ENCODE measurements at places on chromosomes 6 and 20. TPM values are rescaled to one million over a fixed set of nuclear protein-coding genes. Genes with fewer than 3 reads are reported as not detected.
A peak's percentile ranks its signal among the peaks of the same experiment; 100 is the strongest.

The DEFB124 gene
- total RNA-seq, result not detected

The THBS2 gene
- 19.9 TPM for total RNA-seq

The PDE7B gene
- 1.3 TPM for total RNA-seq

The OR2B6 gene
- total RNA-seq, result not detected

DNA sequence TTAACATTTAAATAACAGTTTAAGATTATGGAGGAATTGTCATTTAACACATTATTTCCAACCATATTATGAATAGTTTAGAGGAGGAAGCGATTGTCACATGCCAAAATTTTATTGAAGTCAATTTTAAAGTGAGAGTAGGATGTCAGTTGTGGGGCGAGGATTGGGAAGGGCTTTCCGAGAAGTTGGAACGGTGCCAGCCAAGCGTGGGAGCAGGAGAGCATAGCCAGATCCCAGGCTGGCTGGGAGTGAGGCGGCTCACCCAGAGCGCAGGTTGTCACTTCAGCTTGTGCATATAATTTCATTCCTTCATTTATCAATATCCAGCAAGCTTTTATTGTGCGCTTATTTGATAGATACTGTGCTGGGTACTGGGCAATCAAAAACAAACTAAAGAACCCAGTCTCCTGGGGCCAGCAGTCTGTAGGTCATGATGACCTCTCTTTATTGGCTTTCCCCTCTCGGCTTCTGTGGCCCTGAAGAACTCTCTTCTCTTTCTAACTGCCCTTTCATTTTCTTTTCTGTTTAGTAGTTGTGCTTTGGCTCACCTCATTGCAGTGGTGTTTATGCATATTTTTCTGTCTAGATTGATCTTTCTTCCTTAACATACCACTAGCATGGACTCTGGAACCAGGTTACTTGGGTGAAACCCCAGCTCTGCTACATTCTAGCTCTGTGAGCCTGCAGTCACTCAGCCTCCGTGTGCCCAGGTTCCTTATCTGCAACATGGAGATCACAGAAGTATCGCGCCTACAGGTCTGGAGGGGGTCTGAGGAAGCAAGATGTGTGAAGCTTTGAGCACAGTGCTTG is 6.4 kb downstream of the CEP43 start:
- no peak for DNase-seq

DNA sequence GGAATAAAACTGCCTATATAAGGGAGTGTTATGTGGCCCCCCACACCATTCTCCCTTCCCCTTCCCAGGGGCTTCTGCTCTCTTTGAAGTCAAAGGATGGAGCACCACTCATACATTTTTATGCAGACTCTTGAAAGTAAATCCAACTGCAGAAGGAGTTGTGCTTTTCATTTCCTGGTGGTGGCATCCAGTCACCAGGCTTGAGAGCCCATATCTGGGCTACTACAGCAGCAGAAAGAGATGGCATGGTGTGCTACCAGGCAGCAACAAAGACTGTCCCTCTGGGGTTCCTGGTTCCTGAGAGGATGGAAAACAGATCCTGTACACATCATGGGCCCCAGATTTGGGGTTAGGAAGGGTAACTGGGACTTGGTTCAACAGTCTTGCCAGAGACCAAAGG is 226.4 kb downstream of the CLIC5 start:
- DNase-seq, result no peak

DNA sequence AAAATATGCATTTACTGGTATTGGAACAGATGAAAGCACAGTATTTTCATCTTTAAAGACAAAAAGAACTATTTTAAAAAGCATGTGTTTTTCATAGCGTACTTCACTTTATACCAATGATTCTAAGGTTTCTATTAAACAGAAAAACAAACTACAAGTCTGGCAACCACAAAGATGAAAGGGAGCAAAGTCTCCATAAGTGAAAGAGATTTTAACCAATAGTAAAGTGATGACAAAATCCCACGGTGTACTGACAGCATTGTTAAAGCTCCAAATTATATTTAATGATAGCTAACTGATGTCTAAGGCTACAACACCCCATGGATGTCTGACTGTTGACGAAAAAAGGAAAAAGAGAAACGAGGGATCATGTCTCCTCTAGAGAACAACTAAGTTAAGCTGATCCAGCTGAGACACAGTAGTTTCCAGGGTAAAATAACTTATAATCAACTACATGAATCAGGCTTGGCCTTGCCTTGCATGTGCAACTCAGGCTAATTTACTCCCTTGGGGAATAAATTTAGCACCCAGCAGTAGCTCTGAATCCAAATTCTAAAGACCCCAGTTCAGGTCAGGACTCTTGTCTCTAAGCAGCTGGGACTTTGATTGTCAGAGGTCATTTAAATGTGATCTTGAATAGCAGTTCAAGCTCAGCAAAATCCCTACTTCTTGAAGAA is 56.0 kb upstream of the TAB2 start:
- no peak for DNase-seq

- DNase-seq, result no peak
These were observed 297.8 kb upstream of the ECI2 start for GRCh38 chr6:4433199-4433598.

GRCh38 chr20:56987986-56988385 is 278.5 kb downstream of the BMP7 start:
- DNase-seq, result peak; percentile 39

GRCh38 chr6:152378169-152378568 is 259.0 kb downstream of the SYNE1 start:
- peak; percentile 27 for DNase-seq

DNA sequence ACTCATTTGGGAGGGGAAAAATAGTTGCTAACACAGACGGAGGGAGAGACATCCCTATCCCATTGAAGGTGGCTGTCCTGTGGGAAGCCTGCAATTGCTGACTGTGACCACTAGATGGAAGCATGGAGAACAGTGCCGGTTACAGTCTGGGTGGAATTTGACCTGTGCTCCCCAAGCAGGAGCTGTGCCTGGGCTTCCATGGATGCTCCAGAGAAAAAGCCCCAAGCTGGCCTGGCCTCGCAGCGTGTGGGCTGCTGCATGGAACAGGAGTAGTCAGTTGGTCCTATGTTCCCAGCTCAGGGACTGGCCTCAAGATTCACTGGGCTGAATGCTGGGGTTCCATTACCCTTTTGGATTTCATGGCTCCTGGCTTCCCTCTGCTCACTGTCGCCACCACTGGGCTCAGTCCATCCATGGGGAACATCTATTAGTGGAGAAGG is 116.3 kb upstream of the CHD6 start:
- DNase-seq, result peak; percentile 45

DNA sequence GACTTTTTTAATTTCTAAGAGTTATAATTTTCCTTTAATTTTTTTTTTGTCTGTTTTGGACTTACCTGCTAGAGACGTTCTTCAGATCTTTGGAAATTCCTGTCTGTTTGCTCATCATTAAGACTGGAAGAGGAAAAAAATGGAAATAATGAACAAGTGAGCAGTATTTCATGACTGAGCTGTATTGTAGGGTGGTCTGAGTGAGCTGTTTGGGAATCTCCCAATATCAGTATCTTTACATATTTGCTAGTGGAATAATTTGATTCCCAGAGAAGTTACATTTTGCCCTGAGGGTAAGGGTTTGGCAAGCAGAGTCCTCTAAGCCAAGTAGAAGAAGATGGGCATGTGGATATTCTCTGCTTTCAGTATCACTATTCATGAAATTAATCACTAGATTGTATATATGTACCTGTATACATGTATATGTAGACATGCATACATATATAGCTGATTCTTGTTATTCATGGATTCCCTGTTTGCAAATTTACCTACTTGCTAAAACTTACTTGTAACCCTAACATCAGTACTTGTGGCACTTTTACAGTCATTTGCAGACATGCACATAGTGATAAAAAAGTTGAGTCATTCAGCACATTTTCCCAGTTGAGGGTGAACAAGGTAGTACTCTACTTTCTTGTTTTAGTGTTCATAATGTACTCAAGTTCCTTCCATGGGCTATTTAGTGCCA is 13.5 kb downstream of the ZC2HC1B start:
- no peak for DNase-seq

DNA sequence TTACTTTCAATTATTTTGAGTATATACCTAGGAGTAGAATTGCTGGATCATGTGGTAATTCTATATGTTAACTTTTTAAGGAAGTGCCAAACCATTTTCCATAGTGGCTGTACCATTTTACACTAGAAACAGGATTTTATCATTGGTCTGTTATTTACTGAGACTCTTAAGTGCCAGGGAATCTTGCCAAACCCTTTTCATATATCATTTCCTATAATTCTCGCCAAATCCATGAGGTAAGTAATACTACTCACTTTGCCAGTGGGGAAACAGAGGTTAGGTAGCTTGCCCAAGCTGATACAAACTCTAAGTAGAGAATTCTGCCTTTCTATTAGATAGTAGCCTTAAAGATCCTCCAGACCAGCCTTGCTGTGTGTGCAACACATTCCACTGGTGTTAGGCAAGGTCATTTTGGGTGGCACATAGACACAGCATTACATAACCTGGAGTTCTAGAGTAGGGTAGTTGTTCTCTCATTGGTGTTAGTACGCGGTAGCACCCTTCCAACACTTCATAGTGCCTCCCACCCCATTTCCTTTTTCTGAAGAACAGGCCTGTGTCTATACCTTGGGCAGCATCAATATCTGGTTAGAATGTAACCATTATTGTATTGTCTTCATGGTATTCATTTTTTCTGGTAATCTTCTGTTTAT is 65.5 kb downstream of the ARID1B start:
- no peak for DNase-seq

DNA sequence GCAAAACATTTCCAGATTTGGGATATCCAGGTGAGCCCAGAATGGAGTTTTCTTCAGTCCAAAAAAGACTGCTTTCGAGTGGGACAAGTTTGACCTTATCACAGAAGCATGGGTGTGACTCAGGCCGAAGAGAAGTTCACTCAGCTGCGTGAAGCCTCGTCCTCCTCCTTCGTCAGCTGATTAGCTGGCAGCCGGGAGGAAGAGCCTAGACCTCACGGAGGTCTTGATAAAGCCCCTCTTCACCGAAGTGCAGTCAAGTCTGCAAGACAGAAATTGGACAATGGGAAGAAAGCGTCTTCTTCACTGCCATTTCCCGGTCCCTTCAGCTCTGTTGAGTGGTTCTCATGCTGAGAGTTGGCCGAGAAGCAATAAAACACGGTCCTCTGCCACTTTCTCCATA is 363.9 kb downstream of the TAF4 start:
- no peak for DNase-seq

- DNase-seq, result no peak
These were observed 103.8 kb upstream of the GLP1R start for GRCh38 chr6:38944655-38945279.

GRCh38 chr6:73264446-73264845 is 1.4 kb upstream of the KHDC1 start:
- no peak for DNase-seq

DNA sequence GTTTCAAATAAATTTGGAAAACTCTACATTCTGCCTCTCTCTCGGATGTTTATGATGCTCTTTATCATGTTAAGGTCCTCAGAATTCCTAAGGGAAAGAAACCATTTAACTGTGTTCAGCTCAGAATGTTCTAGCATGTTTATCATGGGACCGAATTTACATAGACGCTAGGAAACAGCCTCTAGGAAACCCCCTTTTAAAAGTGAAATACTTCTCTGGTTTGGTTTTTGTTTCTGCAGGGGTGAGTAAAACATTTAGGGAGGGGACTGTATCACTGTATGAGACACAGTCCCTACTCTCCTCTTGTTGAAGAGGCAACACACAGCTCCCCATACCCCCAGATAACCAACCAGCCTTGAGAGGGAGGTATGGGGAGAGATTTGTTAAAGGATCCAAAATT is 267.6 kb upstream of the SUPT3H start:
- DNase-seq, result no peak

- DNase-seq, result no peak
These were observed 7.7 kb downstream of the TTBK1 start for GRCh38 chr6:43250992-43251373.

DNA sequence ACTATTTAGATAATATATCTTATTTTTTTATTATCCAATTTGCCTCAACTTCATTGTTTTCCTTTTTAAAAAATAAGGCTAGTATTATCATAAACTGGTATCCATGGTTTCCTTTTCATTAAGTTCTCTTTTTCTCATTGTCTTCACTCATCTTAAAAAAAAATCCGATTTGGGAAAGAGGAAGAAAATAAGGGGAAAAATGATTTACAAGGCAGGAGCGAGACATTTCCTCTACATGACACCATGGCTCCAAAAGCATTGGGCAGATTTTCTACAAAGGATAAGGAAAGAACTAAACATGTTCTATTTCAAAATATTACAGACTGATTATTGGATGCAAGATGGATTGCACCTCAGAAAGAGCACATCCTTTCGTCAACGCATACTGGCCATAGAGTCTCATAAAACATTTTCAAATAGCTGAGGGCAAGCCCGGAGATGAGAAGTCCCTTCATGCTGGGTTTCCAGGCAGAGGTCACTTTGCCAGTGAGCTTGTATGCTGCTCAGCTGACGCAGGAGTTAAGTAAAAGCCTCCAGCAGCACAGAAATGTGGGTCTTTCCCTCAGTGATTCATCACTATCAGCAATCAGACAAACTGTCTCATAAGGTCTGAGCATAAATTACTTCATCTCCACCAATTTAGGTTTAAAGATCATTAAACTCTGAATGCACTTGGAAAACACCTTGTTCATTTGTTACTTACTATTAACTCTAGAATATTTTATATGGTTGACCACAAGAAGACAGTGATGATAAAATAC is 129.0 kb upstream of the TNFAIP3 start:
- peak; percentile 73 for DNase-seq

DNA sequence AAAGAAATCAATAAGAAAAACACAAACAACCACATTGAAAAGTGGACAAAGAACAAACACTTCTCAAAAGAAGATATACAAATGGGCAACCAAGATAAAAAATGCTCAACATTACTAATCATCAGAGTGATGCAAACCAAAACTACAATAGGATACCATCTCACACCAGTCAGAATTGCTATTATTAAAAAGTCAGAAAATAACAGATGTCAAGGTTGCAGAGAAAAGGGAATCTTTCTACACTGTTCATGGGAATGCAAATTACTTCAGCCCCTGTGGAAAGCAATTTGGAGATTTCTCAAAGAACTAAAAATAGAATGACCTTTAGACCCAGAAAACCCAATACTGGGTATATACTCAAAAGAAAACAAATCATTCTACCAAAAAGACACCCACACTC is 29.8 kb downstream of the KIF6 start:
- DNase-seq, result no peak

DNA sequence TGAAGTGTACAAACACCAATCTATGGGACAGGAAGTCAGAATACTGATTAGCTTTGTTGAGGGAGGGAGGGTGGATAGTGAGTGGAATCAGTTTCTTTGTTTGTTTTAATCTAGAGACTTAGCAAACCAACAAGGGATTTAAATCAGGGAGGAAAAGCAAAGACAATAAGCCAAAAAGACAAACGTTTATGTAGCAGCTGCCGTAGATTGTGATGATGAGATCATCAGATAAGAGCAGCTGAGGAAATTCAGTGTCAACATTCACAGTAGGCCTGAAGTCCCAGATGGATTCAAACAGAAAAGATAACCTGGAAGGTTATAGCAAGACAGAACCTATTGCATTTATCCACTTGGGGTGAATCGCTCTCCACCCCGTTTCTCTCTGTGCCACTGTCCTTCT is 104.9 kb upstream of the SYNDIG1 start:
- no peak for DNase-seq

Data from HT1080 (cell line).